Thoracic aorta (tissue), 2 donors: ENCODE measurements at places on chromosomes 6 and 20.

DNA sequence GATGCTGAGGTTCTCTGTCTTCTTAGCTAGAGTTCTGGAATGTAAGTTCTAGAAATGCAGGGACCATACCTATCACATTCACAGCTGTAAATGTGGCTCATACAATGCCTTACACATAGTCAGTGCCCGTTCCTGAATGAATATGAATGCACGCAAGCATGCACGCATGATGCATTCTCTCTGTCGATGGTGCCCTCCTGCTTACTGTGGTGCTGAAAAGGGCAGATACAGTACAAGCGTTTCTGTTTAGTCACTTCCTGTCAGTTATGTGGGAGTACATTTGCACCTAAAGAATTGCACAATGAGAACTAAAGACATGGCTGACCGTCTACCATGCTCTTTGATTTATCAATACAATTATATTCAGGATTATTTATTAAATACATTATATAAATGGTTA is 152.2 kb upstream of the SOX4 start:
- DNase-seq = no peak

GRCh38 chr20:43949741-43950618 is 35.3 kb downstream of the TOX2 start:
- DNase-seq = no peak

- no peak for DNase-seq
These were observed 10.0 kb downstream of the THBS2 start for GRCh38 chr6:169243661-169244060.

DNA sequence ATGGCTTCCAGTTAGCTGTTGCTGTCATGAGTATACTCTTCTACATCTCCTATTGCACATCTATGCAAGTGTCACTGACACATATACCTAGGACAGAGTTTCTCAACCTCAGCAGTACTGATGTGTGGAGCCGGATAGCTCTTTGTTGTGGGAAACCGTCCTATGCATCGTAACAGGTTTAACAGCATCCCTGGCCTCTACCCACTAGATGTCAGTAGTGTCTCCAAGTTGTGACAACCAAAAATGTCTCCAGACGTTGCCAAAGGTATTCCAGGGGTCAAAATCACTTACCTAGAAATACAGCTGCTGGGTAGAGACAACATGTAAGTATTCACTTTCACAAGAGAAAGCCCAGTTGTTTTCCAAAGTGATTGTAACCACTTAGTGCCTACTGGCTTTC is 637.6 kb downstream of the RNF144B start:
- DNase-seq = no peak

- no peak for DNase-seq
These were observed 121.8 kb upstream of the FOXO3 start for GRCh38 chr6:108438918-108439317.

GRCh38 chr20:15236812-15237211 is 899.4 kb upstream of the FLRT3 start:
- no peak for DNase-seq

DNA sequence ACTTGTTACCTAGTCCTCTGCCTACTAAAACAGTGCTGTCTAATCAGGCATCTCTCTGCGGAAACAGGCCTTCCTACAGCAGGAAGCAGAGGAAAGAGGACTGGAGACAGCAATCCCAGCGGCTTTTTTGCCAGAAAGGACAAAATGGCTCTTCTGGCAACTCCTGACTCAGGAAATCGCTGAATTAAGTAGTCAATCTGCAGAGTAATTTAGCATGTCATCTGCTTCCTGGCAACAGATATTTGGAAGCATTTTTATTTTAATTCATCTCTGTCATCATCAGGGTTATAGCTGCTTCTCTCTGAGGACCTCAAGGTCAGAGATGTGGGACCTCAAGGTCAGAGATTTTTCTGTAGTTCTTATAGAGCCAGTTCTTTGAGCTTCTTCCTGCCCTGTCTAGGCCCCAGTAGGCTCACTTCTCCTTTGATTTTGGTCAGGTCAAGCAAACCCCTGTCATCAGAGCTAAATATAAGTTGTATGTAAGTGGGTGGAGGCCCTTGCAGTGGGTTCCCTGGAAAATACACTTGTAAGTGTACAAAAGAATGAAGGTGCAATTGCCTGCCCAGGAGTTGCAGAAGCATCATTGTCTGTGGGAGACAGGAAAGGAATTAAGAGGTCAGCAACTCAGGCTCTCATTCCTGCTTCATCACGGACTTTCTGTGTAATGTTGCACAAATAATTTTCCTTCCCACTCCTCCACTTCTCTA is 229.4 kb downstream of the ALDH8A1 start:
- DNase-seq = no peak

DNA sequence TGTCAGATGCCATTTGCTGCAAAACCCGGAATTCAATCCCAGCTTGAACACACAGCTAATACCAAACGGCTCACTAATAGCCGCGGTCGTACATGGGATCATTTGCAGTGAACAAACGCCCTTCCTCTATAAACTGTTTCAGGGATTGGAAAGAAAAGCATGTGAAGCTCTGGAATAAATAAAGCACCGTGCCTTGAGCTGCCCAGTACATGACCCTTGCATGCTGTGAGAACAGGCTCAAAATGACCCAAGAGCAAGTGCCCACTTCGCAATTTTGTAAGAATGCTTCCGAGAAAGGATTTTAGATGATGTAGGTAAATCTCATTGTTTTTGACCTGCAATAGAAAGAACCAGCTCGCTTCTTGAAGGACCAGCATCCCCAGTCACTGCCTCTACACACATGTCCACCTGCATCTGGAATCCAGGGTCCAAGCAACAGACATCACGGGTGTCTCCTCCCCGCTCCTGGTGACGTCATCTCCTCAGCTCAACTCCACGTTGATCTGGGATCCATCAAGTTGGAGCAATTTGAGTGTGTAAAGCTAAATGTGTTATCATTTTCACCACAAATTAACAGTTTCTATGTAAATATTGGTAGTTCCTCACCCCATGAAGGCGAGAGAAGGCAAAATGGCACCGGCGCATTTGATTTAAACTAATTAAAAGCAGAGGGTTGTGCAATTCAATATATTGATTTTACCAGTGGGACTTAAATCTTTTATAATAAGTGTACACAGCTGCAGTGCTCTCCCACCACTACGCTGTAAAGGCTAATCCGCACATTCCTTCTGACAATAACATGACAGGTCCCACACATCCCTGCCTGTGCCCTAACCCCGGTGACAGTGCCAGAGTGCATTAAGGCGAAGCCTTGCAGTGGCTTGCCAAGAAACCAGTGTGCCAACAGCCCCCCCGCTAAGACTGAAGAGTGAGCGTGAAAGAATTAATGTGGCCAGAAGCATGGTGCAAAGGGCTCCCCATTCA is 6.2 kb downstream of the BMP7 start:
- DNase-seq = no peak

- no peak for DNase-seq
These were observed 74.4 kb downstream of the HDGFL1 start for GRCh38 chr6:22643780-22644179.

DNA sequence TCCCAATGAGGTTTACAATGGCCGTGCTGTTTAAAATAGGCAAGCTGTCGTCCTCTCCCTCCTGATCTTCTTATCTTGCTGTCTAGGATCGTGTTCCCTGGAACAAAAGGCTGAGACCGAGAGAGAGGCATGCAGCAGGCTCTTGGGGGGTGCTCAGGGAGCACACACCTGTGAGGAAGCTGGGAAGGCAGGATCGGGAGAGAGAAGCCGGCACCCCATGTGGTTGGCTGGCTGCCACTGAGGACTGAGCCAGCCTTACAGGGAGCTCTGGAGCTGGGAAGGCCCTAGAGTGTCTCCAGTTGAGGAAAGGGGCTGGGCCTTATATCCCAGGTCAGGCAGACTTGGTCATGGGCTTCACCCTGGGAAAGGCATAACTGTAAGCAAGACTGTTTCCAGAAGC is 184.2 kb downstream of the LY86 start:
- DNase-seq = no peak

- DNase-seq = no peak
These were observed 21.1 kb downstream of the LAMP5 start for GRCh38 chr20:9535449-9535848.

GRCh38 chr6:16706911-16707783 is 54.1 kb downstream of the ATXN1 start:
- no peak for DNase-seq

DNA sequence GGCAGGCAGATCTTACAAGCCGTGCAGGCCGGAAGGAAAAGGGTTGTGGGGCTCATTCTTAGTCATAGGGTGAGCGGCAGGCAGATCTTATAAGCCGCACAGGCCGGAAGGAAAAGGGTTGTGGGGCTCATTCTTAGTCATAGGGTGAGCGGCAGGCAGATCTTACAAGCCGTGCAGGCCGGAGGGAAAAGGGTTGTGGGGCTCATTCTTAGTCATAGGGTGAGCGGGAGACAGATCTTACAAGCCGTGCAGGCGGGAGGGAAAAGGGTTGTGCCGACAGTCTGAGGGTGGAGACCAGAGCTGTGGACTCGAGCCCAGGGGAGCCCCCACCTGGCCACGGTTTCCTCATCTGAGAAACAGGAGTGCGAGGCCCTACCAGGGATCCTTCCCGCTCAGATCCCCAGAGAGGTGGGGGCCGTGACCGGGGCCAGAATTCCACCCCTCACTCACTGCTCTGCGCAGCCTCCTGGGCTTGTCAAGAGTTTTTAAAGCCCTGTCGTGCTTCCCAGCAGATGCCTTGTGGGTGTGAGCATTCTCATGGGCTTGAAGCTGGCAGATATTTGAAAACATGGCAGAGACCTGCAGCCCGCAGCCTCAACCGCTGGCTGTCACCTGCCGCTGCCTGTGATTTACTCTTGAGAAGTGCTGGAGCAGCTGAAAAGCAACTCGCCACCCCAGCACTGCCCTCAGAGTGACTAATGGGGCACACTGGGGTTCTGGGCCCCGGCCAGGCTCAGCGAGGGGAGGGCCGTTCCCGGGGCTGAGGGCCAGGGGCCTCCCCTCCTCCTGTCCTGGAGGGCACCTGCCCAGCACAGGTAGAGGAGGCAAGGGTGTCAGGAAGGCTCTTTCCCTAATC is 31.9 kb downstream of the NTSR1 start:
- DNase-seq = no peak

GRCh38 chr20:10179574-10180298 is 38.9 kb upstream of the SNAP25 start:
- no peak for DNase-seq

DNA sequence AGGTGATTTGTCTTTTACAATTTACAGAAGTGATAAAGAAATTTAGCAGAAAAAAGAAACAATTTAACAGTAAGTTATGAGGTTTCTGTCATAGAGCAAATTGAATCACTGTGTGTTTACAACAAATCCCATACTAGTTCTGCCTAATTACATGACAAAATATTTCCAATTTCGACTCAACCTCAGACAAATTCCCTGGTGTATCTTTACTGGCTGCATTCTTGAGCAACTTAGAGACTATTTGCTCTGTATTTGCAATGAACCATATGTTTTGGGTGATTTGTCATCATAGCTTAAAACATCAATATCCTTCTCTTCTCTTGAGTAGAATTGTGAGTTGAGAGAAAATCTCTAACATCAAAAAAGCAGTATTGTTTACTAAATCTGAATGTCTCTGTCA is 128.7 kb downstream of the SIM1 start:
- DNase-seq = no peak

GRCh38 chr20:57326667-57327455 is 2.7 kb upstream of the SPO11 start:
- DNase-seq = no peak

- no peak for DNase-seq
These were observed 37.4 kb downstream of the JAG1 start for GRCh38 chr20:10636326-10636818.

DNA sequence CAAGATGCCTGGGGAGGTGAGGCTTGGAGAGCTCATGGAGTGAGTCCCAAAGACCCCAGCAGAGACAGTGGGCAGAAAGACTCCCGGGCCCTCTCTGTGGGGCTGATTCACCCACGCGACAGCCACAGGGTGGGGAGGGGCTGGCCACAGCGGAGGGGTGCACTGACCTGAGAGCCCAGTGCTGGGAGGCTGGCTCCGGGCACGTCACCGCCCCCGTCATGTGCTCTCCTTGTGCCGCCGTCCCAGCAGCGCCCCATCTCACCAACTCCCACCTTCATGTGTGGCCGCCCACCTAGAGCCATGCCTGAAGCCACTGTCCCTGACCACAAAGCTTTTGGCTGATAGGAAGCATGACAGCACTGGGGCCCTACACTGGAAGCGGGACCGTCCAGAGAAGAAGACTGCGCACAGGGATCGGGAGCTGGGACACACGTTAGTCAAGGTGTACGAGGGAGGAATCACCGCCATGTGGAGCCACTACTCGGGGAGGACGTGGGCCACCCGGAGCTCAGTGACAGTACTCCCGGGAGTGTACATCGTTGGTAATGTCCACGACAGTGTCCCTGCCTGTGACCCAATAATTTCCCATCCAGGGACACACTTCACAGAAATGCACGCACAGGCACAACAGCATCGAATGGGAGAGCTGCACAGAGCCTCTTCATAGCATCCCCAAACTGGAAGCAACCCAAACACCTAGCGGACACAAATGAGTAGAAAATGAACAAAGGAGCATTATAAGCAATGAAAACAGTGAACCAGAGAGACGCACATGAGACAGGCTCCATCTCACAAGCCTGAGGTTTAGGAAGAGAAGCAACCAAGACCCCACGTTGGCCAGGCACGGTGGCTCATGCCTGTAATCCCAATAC is 28.4 kb upstream of the FOXC1 start:
- no peak for DNase-seq
